ENCODE measurements at places on chromosomes 4 and X.

- no peak for DNase-seq
Observed at GRCh38 chr4:19381068-19381467, 870.6 kb upstream of the SLIT2 start.

DNA sequence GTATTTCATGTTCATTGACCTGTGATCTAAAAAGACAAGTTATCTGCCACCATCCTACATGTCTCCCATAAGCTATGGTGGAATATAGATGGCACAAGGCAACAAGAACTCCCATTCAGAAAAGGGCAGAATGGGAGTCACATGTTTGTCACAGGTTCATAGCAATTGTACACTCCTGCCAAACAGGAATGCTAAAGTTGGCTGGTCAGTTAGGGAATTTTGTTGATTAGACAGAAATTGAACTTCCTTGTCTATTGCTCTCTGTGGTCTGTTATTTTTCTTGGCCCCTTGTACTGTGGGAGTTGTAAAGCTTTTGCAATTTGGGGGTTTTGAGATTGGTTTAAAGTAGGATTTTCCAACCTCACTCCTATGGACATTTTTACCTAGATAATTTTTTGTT, 101.7 kb upstream of the SOD3 start:
- no peak for DNase-seq

DNA sequence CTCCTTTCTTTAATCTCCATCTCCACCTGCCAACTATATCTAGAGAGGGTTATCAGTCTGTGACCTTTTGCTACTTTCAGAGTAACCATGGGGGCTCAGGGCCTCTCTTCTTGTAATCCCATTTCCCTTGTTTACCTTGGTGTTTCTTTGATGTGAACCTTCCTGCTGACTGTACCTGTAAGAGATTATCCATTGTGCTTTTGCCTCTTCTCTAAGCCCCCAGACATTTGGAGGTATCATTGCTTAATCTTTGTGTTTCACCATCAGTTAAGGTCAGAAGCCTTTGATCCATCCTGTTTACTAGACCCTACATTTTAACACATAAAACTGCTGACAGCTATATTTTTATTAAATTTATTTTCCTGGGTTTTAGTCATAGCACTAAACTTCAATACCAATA, 111.8 kb upstream of the RAP2C start:
- DNase-seq, result no peak

- DNase-seq, result no peak
Observed at GRCh38 chrX:103685396-103685795, 1.1 kb downstream of the MORF4L2 start.

- peak; percentile 89 for DNase-seq
Observed at GRCh38 chrX:100995469-100995868, 26.0 kb downstream of the ARL13A start.

- no peak for DNase-seq
Observed at GRCh38 chrX:108447303-108447702, 7.7 kb downstream of the COL4A5 start.

- no peak for DNase-seq
Observed at GRCh38 chrX:154056770-154057241, 37.1 kb upstream of the IRAK1 start.

DNA sequence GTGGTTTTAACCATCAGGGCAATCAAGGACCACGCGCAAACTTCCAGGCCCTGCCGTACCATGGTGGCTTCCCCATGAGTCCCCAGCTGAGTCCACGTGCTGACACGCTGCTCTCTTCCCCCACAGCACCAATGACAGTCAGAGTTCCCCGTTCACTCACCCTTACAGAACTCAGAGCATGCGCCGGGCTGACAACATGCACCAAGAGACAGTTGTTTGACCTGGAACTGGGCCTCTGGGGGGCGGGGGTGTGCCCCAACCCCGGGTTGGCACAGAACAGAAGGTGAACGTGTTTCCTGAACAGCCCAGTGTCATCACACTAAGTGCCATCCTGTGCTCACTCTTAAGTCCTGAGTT, 29.4 kb downstream of the IRF2 start:
- DNase-seq, result no peak

- no peak for DNase-seq
Observed at GRCh38 chr4:15244354-15244753, 183.5 kb upstream of the C1QTNF7 start.

GRCh38 chr4:183905081-183905592, at the start of gene STOX2:
Gene STOX2 (plus strand): TSS chr4:183905307. CDS start chr4:183906791, 1,484 bp downstream.
- no peak for DNase-seq

GRCh38 chr4:165580351-165580905, 201.6 kb downstream of the CPE start:
- peak; percentile 16 for DNase-seq

GRCh38 chr4:163611182-163611581, 116.7 kb downstream of the TMA16 start:
- DNase-seq, result no peak

- no peak for DNase-seq
Observed at GRCh38 chr4:16758255-16758654, 140.2 kb downstream of the LDB2 start.

DNA sequence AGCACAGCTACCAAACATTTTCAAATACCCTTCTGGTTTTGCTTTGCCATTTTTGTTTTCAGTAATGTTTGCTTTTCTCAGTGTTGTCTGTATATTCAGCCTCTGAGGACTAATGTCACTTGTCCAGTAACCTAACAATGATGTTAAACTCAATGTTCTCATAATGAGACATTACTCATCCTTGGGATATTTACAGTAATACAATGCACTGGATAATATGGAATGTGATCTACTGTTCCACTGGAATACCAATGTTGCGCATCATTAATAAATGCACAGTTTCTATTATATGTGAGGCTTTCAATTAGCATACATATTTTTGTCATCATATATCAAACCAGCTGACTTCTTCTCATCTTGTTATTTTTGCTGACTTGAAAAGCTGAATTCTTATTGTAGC, 259.1 kb downstream of the SH2D1A start:
- no peak for DNase-seq

DNA sequence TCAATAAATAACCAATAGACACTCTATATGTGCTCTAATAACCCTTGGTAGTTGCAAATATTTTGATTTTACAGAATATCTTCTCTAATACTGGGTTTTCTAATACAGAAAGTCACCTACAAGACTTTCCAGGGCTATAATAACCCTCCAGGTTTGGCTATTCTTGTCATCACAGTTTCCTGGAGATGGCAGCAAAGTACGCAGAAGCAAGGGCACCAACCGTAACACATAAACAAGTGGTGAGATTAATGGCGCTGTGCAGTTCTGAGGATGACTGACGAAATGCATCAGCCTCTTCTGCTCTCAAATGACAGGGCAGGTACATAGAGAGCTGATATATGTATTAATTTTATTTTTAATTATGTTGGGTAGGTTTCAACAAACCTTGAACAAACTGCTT, 122.4 kb downstream of the C4orf33 start:
- DNase-seq, result no peak

DNA sequence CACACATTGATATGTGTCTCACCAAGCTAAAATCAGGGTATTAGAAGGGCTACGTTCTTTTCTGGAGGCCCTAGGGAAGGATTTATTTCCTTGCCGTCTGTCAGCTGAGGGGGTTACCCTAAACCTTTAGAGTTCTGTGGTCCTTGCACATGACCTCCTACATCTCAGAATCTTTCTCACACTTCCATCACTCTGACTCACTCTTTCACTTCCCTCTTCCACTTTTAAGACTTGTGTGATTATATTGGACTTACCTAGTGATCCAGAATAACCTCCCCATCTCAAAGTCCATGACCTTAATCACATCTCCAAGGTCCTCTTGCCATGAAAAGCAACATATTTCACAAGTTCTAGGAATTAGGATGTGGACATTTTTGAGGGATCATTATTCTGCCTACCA, 53.6 kb upstream of the FUNDC1 start:
- DNase-seq, result no peak

- DNase-seq, result no peak
Observed at GRCh38 chrX:4268676-4269075, 555.2 kb upstream of the PRKX start.

DNA sequence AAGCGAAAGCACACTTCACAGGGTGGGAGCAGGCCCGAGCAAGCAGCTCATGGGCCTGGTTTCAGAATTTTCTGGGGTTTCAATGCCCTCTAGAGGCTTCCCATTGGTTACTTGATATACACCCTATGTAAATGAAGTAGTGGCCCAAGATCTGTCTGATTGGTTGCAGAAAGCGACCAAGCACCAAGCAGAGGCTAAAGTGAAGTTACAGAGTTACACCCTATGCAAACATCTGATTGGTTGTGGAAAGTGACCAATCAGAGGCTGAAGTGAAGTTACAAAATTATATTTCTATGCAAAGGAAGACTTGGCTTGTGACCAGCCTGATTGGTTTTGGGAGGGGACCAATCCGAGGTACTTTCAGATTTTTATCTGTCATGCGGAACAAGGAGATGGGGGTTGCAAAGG, 8.2 kb downstream of the FHIP1A start:
- DNase-seq, result no peak

DNA sequence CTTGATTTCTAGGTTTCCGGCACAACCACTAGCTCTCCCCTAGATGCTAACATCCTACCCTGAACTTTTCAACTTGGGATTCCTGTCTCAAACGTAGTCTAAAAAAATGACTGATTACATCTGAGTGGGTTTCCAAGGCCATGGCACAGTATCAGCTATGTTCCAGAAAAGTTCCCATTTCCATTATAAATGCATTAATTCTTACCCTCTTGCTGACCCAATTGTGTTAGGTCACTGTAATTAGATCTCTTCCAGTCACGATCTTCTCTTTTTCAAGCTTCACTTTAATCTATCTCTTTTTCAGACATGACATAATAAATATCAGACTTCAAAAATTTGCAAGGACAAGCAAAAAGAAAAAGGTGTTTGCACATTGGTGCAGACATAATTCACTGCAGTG, 50.6 kb upstream of the PDE5A start:
- no peak for DNase-seq

DNA sequence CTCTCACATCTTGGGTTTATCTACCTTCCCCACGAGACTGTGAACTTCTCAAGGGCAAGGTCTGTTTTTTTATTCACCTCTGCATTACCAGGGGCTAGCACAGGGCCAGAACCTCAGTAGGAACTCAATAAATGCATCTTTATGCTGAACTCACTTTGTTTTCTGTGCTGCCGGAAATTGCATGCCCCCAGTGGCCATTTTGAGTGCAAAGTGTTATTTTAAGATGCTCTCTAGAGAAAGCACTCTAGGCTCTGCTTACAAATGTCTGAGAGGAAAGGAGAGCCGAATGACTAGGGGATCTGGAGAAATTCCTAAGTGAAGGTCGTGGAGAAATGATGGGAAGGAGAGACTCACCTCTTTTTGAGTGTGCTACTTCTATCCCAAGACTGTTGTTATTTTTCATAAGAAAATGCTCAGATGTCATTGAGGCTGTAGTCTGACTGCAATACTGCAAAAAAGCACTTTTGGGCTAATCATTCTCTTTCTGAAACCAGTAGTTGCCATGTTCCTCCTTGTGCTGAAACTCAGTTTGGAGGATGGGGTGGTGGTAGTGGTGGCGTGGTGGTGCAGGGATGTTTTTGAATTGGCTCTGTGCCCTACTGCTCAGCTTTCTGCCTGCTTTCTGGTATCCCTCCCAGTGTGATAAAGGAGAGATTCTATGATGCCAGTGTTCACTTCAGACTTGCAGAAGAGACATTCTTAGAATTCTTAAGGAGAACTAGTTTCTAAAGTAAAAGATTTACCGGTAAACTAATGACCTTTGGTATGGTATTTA, 41.3 kb downstream of the DOCK11 start:
- no peak for DNase-seq

- peak; percentile 1 for DNase-seq
Observed at GRCh38 chr4:10893395-10893794, 208.8 kb upstream of the CLNK start.

DNA sequence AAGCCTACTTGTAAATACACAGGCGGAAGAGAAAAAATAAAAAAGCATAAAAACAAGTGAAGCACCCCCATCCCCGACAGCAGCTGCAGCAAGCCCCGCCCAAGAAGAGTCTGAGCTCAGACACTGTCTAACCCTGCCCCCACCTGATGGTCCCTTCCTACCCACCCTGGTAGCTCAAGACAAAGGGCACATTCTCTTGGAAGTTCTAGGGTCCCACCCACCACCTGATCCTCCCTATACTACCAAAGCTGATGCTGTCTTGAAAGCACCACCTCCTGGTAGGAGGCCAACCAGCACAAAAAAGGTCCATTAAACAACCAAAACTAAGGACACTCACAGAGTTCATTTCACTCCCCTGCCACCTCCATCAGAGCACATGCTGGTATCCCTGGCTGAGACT, 308.2 kb downstream of the KLHL13 start:
- no peak for DNase-seq

DNA sequence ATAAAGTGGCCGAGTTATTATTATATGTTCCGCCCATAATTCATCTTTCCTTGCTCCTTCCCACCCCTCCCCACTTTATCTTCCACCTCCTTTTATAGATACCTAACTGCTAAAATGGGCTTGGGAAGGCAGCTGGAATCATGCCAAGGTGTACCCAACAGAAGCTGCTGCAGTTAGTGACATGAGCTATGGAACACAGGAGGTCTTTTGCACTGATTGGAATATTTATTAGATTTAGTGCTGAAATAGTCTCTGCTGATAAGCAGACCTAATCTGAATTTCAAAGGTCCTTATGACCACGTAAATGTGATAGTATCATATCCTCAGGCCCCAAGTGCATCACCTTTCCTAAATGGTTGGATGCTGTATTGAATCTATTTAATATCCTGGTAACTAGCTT, 64.9 kb downstream of the HMGB2 start:
- no peak for DNase-seq

- DNase-seq, result no peak
Observed at GRCh38 chr4:2702770-2703169, 53.4 kb downstream of the TNIP2 start.

GRCh38 chr4:40238700-40239548, 42.1 kb downstream of the RHOH start:
- DNase-seq, result no peak

- DNase-seq, result no peak
Observed at GRCh38 chr4:8538076-8538702, 42.0 kb upstream of the GPR78 start.

DNA sequence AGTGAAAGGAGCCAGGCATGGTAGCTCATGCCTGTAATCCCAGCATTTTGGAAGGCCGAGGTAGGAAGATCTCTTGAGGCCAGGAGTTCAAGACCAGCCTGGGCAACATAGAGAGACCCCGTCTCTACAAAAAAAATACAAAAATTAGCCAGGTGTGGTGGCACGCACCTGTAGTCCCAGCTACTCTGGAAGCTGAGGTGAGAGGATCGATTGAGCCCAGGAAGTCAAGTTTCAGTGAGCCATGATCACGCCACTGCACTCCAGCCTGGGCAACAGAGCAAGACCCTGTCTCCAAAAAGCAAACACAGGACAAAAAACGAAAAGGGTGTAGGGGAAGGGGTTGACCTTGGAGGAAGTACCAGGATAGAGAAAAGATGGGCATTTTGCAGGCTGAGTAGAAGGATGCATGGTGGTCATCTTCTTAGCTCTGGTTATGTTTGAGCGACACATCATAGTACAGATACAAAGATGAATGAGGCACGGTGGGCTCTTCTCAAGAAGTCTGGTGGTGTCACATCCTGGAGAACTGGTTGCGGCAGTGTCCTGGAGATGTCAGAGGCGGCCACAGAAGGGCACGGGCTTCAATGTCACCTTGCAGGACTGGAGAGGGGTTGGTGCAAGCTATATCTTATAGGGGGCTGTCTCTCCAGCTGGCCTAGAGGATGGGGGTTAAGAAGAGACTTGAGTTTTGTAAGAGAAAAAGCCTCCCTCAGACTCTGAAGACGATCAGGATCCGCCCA, 32.0 kb downstream of the SLC25A5 start:
- no peak for DNase-seq

All from COLO829 (cell line).